ENCODE measurements at places on chromosomes 1 and 21. TPM values are rescaled to one million over a fixed set of nuclear protein-coding genes. Genes with fewer than 3 reads are reported as not detected.

The AMY2B gene
- total RNA-seq: 24.8 TPM

The ANGPTL7 gene
- total RNA-seq: not detected

DNA sequence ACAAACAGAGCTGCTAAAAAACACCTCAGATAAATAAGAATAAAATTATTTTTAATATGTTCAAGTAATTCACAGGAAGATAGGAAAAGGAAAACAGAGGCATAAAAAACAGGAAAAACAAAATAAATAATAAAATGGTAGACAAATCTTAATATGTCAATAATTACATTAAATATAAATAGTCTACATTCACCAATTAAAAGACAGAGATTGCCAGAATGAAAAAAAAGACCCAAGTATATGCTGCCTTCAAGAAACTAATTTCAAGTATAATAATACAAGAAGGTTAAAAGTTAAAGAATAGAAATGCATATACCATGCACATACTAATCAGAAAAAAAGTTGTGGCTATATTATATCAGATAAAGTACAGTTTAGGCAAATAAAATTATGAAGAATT, 1.9 kb downstream of the CYP2J2 start:
- no peak overlapping the region for H3K27ac ChIP-seq
- H3K4me3 ChIP-seq: peak overlapping the region; percentile 62
- no peaks in the 10 kb centered on the region for H3K36me3 ChIP-seq
- no peaks in the 10 kb centered on the region for H3K4me1 ChIP-seq
- H3K27me3 ChIP-seq: peaks cover 6% of the 10 kb centered on the region

- no peaks in the 10 kb centered on the region for H3K36me3 ChIP-seq
- H3K4me3 ChIP-seq: no peak overlapping the region
- no peaks in the 10 kb centered on the region for H3K4me1 ChIP-seq
Observed at GRCh38 chr1:53182111-53182593, 14.5 kb upstream of the CPT2 start.

DNA sequence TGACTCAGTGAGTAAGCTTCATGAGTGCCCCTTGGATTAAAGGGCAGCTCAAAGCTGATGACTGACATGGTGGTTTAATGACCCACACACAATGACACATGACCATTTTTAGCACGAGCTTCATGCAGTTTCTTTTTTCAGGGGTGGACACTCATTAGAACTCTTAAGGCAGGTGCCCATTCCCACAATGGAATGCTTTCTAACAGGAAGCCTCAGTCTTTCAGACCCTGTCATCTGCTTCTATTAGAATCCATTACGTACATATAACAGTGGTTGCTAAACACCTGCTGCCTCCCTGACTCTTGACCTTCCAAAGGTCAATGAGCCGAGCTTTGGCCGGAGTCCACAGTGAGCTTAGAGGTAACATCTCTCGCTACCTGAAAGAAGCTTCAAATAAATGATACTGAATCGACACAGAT, 27.4 kb downstream of the AKNAD1 start:
- no peaks in the 10 kb centered on the region for H3K27me3 ChIP-seq
- H3K27ac ChIP-seq: no peak overlapping the region
- H3K36me3 ChIP-seq: no peaks in the 10 kb centered on the region
- no peak overlapping the region for H3K4me3 ChIP-seq
- H3K4me1 ChIP-seq: peaks cover 29% of the 10 kb centered on the region

GRCh38 chr1:57518496-57518895, 94.6 kb upstream of the DAB1 start:
- no peak overlapping the region for H3K27ac ChIP-seq
- H3K4me1 ChIP-seq: no peaks in the 10 kb centered on the region
- H3K36me3 ChIP-seq: no peaks in the 10 kb centered on the region
- H3K27me3 ChIP-seq: no peaks in the 10 kb centered on the region

DNA sequence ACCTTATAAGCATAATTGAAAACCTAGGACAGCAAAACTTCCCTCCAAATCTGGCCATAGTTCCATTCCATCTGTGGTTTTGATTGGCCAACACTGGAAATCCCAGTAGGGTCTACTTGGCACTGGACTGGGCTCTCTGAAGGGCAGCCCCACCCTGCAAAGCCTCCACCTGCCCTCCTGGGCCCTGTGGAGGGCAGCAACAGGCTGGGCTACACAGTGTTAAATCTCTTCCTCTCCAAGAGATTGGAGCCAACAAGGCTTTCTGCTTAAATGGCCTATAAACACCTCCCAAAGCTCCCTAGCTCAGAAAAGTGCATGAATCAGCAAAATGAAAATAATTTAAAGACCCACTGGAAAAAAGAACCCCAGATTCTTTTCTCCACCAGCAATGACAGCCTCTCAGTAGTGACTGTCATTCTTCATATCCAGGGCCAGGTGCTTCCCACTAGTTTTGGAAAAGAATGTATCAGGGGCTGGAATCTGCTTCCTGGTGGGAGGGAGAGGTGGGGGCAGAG, 58.5 kb downstream of the BEND5 start:
- no peak overlapping the region for H3K4me3 ChIP-seq
- no peak overlapping the region for H3K27ac ChIP-seq
- no peak for DNase-seq

DNA sequence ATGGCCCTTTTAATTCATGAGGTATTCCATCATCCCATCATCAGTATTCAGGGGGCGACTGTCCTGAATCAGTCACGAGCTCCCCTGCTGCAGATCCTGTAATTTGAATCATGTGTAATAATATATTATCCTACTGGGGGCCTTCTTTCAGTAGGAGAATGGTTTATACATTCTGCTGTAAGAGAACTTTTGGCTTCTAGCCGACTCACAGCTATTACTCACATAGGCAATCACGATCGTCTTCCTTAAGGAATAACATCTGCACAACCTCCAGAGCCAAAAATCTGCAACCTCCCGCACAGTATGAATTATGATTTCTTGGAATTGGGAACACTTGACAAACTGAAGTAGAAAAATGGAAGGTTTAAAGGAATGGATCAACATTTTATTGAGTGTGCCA, 343.0 kb downstream of the USP25 start:
- H3K36me3 ChIP-seq: no peaks in the 10 kb centered on the region
- no peak for DNase-seq
- no peaks in the 10 kb centered on the region for H3K4me1 ChIP-seq

DNA sequence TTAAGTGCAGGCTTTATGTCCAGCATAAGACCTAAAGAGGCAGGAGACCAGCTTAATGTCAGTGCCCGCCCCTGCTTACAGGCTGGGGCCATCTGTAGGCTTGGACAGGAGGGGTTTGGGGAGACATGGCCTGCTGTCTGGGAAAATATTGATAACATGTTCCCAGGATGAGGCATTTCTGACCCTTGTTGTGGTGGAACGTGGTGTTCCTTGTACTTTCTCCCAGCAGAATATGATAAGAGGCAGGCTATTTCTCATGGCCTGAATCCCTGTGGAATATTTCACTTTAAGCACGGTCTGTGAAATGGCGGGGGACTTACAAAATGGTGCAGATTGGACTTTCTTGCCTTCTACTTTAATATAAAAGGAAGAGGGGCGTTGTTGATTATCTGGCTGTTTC, 41.9 kb upstream of the PLA2G5 start:
- no peak overlapping the region for H3K4me3 ChIP-seq
- no peaks in the 10 kb centered on the region for H3K4me1 ChIP-seq
- H3K27me3 ChIP-seq: no peaks in the 10 kb centered on the region

DNA sequence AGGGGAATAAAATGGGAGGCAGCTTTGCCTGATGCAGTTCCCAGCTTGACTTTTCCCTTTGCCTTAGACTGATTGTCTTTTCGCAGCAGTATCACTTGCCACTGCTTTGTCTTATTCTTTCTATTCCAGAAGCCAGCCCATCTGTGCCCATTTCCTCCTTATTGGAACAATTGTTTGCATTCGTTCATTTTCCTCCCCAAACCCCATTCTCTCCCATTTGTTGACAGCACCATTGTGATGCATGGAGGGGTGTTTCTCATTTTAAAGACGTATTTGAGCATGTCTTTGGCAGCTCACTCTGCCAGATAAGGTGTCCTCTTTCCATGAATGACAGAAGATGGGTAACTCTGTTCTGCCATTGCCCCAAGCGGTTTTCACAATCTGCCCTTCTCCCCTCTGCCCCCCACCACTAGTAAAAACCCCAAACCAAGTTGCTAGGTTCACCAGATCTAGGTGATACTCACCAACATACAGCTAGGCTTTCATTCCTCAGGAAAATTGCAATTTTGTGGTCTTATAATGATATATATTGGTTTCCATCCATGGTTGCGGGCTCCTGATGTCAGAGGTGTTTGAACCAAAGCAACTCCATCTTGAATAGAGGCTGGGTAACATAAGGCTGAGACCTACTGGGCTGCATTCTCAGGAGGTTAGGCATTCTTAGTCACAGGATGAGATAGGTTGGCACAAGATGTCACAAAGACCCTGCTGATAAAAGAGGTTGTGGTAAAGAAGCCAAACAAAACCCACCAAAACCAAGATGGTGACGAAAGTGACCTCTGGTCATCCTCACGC, 30.8 kb downstream of the SERBP1 start:
- no peak overlapping the region for H3K27ac ChIP-seq
- peaks cover 5% of the 10 kb centered on the region for H3K4me1 ChIP-seq
- H3K27me3 ChIP-seq: no peaks in the 10 kb centered on the region
- H3K4me3 ChIP-seq: no peak overlapping the region
- no peak for DNase-seq
- no peaks in the 10 kb centered on the region for H3K36me3 ChIP-seq

DNA sequence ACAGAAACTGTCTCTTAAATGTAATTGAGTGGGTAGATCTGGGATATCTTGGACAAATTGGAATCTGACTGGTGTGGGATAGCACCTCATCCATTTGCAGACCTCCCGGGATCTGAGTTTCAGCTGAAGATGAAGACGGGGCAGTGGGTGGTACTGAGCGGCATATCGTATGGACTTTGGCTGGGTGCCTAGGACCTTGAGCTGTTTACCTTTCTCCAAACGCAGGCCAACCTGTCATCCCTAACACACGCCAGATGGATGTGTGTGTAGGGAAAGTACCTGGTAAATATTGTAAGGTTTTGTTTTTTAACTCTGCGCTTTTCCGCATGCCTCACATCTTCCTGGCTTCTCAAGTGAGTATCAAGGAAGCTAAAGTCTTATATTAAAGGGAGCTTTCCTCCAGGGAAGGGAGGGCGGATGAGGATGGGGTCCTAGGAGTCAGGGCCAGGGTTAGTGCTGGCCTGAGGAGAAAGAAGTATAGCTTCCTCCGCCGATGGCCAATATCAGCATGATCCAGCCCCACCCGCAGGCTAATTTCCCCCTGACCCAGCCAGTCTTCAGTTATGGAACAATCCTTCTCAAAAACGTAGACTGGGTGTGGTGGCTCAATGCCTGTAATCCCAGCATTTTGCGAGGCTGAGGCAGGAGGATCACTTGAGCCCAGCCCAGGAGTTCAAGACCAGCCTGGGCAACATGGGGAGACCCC, 26.2 kb downstream of the ATP8B2 start:
- peaks cover 3% of the 10 kb centered on the region for H3K36me3 ChIP-seq
- no peak for DNase-seq
- H3K27me3 ChIP-seq: no peaks in the 10 kb centered on the region
- no peak overlapping the region for H3K27ac ChIP-seq
- no peaks in the 10 kb centered on the region for H3K4me1 ChIP-seq
- no peak overlapping the region for H3K4me3 ChIP-seq

DNA sequence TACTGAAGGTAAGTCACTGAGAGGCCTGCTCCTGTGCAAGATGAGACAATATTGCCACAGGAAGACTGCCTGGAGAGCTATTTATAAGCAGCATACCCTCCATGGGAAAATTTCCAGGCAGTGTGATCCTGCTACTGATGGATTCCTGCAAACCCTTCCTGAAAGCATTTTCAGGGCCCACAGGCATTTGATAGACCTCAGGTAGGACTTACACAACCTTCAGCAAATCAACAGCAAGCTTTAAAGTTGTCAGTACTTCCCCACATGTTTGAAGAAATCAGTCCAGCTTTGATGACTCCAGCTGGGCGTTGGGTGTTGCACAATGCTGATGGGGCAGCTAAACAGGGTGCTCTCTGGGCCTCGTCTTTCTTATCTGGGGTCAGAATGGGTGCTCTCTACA, 108.8 kb downstream of the PLXNA2 start:
- H3K36me3 ChIP-seq: peaks cover 29% of the 10 kb centered on the region
- no peak overlapping the region for H3K27ac ChIP-seq
- H3K27me3 ChIP-seq: no peaks in the 10 kb centered on the region
- H3K4me1 ChIP-seq: peaks cover 24% of the 10 kb centered on the region
- no peak for DNase-seq

DNA sequence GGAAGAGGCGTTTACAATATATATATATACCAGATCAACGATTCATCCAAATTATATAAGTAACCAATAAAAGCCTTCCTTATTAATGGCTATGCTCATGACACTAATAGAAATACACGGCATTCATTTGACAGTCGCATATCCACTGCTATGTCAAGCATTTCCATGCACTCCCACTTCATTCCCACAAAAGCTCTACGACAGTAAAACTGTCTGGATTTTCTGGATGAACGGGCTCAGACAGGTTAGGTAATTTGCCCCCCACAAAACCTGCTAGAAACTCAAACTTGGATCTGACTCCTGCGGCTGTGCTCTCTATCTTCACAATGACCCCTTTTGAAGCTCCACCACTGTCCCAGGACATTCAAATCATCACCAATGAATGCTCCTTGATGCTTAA, 11.4 kb downstream of the DNAJC11 start:
- H3K4me1 ChIP-seq: peaks cover 10% of the 10 kb centered on the region
- H3K36me3 ChIP-seq: no peaks in the 10 kb centered on the region
- H3K4me3 ChIP-seq: no peak overlapping the region
- H3K27me3 ChIP-seq: no peaks in the 10 kb centered on the region
- H3K27ac ChIP-seq: no peak overlapping the region

DNA sequence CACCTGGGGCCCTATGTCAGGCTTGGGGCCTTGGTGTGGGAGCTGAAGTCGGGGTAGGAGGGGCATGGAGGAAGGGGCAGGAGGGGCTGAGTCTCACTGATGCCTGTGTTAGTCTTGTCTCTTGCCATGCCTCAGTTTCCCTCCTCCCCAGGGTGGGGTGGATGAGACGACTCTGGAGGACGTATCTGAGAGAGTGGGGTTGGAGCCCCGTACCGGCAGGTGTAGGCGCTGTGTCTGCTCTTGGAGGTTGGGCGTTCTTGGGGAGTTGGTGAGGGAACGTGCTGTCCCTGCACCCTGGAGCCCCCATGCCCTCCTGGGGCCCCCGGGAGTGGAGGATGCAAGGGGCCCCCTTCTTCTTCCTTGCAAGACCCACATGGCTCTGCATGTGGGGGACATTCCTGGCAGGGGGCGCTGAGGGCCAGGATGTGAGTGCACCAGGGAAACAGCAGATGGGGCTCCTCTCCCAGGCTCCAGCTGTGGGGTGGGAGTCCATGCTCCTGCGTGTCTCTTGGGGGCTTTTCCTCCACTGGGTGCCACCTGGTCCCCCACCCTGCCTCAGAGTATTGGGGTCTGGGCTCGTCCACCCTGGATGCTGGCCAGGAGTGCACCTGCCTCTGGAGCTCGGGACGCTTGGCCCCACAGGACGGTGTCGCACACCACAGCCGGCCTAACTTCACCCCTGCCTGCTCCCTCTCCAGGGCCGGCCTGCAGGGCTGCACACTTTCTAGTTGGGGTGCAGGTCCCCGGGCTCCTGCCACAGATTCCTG, 1.4 kb upstream of the TNFRSF14 start:
- H3K27ac ChIP-seq: peak overlapping the region; percentile 96
- no peaks in the 10 kb centered on the region for H3K27me3 ChIP-seq
- no peak for DNase-seq
- no peak overlapping the region for H3K4me3 ChIP-seq
- H3K36me3 ChIP-seq: peaks cover 22% of the 10 kb centered on the region

- H3K36me3 ChIP-seq: no peaks in the 10 kb centered on the region
- H3K4me1 ChIP-seq: no peaks in the 10 kb centered on the region
- DNase-seq: no peak
Observed at GRCh38 chr1:65514041-65514440, 93.6 kb downstream of the LEPR start.
